ENCODE measurements at places on chromosomes 2 and 18. TPM values are rescaled to one million over a fixed set of nuclear protein-coding genes. Genes with fewer than 3 reads are reported as not detected.

GRCh38 chr18:78327643-78328042, 652.0 kb upstream of the SALL3 start:
- no peak for DNase-seq

DNA sequence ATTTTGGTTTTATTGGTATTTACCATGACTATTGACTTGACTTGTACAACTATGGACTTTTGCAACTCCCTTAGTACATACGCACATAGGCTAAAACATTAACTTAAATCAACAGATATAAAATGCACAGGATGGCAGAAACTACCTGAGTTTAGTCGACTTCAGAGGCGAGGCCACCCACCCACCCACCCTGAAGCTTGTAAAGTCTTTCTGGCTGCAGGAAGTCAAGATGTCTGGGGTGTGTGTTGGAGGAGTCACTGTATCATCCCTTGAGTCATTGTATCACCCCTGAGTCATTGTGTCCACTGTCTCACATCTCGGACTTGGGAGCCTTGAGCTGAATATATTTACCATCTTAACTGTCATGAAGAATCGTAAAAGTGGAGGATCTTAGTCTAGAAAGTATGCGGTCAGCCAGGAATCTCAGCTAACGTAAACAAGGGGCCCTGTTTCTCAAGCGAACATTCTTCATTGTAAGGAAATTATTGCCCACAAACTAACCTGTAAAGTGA, 140.0 kb upstream of the ST6GAL2 start:
- no peak for DNase-seq

GRCh38 chr18:42536442-42536841, 579.0 kb downstream of the RIT2 start:
- no peak for DNase-seq

DNA sequence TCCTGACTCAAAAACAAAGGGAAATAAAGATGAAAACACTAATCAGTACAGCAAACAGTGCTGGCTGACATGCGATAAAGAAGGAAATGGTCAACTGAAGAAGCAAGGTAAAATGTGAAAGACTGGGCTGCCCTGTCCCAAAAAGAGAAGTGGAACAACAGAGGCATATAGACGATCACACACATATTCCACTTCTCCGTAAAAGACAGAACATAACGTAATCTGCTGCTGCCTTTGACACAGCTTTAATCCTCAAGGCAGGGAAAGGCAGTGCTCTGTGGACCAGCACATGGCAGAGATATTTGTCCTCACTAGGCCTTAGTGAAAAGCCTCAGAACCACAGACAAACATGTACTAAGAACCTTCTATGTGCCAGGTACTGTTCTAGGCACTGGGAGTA, 24.3 kb upstream of the REL start:
- DNase-seq: no peak

DNA sequence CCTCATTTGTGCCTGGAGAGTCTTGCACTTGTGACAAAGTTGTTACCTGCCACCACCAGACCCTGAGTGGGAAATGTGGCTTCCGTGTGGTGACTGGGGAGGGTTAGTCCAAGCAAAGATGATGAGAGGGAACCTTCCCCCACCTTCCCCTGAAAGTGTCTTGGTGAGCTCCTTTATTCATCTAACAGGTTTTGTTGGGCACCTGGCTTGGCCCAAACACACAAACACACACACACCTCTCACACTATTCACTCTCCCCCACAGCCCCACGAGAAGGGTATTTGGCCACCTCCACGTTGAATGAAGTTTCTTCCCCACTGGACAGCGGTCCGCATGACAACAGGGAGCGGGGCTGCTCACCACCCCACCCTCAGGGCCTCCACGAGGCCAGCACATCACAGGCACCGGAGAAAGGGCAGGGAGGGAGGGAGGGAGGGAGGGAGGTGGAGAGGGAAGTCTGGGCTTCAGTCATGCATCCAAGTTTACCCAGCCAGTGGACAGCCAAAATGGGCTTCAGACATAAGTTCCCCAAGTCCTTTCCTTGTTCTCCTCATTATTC, 1.4 kb downstream of the CIB4 start:
- DNase-seq: no peak

Gene HRH4
- total RNA-seq: not detected

Gene HADHA
- total RNA-seq: 155 TPM

Gene SLC11A1
- 218 TPM for total RNA-seq

Gene ITGB1BP1
- total RNA-seq: 114 TPM

Gene PROKR1
- 1.7 TPM for total RNA-seq

Gene AMER3
- total RNA-seq: not detected

Gene RAD51AP2
- not detected for total RNA-seq

Measured in omental fat pad (tissue), 4 donors.